Activated T-helper 1 cell treated with Interleukin-2 at 50 U/mL for 16 hours (primary cell): ENCODE measurements at places on chromosomes 16 and 17.

DNA sequence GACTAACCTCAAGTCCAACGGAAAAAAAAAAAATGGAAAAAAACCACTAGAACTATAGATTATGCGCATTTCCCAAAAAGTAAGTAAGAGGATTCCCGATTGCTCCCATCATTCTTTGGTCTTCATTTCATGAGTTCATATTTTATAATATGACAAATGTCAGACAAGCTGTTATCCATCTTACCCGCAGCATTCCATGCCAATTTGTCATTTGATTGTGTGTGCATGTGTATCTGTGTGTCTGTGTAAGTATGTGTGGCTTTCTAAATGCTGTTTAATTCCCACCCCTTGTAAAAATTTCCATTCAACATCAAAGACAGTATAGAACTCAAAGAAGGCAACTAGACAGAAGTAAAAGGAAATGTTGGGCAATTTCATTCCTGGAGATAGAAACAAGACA, 434.1 kb downstream of the CDH11 start:
- DNase-seq, result no peak

GRCh38 chr17:50051082-50051576, 4.8 kb upstream of the ITGA3 start:
- no peak for DNase-seq

- DNase-seq, result no peak
Measured at GRCh38 chr16:3849751-3850543, 30.6 kb downstream of the CREBBP start.

DNA sequence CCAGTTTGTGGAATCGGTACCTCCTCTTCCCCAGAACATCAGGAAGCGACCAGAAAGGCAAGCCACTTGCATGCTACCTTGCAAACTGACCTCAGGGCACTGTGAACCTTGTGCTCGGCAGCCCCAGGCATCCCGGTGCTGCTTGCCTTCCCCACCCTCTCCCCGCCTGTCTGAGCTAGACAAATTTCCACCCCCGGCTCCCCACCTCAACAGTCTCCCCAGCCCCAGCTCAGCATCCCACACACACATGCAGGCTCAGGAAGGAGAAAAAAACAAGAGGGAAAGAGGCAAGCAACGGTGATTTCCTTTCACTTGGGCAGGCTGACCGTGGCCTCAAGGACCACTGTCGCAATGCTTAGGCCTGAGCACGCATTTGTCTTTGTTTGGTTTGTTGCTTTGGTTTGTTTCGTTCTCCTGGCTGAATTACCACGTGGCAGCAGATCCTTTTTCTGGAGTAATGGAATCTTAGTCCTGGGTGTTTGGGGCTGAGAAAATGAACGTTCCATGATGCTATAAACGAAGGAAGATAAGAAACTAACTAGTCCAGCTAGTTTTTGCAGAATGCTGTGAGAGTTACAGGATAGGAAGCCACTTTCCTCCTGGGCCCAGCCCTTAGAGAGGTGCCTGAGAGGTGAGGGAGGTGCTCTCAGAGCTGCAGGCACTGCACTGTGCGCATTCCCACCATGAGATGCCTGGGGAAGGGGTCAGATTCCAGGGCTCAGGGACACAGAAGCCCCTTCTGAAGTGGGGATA, 27.9 kb downstream of the SDK2 start:
- DNase-seq, result no peak

GRCh38 chr17:44607836-44608690, 48.2 kb upstream of the MEIOC start:
- DNase-seq, result no peak

- peak; percentile 22 for DNase-seq
Measured at GRCh38 chr17:36602924-36603384, 1.6 kb downstream of the MRM1 start.

- no peak for DNase-seq
Measured at GRCh38 chr17:44636562-44636961, 19.7 kb upstream of the MEIOC start.
